ENCODE measurements at places on chromosomes 13 and 19.

DNA sequence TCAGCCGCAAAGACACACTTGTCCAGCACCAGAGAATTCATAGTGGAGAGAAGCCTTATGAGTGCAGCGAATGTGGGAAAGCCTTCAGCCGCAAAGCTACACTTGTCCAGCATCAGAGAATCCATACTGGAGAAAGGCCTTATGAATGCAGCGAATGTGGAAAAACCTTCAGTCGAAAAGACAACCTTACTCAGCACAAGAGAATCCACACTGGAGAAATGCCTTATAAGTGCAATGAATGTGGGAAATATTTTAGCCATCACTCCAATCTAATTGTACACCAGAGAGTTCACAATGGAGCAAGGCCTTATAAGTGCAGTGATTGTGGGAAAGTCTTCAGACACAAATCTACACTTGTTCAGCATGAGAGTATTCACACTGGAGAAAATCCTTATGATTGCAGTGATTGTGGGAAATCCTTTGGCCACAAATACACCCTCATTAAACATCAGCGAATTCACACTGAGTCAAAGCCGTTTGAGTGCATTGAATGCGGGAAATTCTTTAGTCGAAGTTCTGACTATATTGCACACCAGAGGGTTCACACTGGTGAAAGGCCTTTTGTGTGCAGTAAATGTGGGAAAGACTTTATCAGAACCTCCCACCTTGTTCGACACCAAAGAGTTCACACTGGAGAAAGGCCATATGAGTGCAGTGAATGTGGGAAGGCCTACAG lies 6.8 kb downstream of the ZNF134 start:
- no peak for DNase-seq

GRCh38 chr13:48579165-48579918 lies 46.5 kb upstream of the RCBTB2 start:
- no peak for DNase-seq

- no peak for DNase-seq
These were observed 112.4 kb downstream of the ZNF429 start for GRCh38 chr19:21617740-21618339.

DNA sequence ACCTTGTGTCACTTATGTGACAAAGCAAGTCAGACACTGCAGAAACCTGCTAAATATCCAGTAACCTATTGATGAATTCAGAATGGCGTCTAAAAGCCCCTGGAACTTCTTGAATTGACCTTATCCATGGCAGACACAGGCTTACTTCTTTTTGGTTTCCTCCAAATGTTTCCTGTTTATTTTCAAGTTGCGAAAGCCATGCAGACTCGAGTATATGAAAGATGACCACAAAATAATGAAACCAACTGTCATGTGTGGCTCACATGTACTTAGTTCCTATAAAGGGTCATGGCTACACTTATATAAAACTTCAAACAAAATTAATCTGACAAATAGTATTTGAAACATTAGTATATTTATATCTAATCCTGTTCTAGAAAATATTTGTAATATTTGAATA lies 113.1 kb upstream of the FNDC3A start:
- no peak for DNase-seq

DNA sequence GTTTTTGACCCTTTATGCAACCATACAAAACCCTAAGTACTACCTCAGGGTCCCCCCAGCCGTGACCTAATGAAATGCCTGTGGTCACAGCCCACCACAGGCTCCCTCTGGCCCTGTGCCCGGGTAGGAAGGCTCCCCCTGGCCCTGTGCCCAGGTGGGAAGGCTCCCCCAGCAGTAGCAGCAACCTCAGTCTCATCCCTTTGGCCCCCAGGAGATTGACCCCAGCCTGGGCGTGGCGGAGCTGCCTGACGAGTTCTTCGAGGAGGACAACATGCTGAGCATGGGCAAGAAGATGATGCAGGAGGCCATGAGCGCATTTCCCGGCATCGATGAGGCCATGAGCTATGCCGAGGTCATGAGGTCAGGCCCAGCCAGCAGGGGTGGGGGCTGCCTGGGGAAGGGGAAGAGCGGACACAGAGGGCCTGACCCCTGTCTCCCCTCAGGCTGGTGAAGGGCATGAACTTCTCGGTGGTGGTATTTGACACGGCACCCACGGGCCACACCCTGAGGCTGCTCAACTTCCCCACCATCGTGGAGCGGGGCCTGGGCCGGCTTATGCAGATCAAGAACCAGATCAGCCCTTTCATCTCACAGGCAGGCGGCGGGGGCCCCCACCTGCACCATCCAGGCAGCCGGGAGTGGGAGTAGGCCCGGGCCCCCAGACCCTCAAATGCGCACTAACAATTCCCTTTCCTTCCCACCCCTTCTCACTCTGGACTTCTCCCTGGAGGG lies 6.3 kb upstream of the BEST2 start:
- peak; percentile 16 for DNase-seq

DNA sequence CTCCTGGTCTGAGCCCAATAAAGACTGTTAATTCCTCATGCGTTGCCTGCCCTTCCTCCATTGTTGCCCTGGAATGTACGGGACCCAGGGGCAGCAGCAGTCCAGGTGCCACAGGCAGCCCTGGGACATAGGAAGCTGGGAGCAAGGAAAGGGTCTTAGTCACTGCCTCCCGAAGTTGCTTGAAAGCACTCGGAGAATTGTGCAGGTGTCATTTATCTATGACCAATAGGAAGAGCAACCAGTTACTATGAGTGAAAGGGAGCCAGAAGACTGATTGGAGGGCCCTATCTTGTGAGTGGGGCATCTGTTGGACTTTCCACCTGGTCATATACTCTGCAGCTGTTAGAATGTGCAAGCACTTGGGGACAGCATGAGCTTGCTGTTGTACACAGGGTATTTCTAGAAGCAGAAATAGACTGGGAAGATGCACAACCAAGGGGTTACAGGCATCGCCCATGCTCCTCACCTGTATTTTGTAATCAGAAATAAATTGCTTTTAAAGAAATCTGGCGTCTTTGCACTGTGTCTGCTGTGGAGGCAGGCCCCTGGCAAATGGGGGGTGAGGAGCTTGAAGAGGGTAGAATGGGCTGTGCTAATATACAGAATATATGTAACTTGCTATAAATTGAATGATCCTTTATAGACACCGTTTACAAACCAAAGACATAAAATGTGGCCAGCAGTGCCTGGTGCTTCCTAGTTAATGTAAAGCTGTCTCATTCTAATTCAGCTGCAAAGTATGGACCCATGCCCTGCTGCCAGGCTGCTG lies 4.2 kb upstream of the RPS11 start:
- DNase-seq, result no peak

DNA sequence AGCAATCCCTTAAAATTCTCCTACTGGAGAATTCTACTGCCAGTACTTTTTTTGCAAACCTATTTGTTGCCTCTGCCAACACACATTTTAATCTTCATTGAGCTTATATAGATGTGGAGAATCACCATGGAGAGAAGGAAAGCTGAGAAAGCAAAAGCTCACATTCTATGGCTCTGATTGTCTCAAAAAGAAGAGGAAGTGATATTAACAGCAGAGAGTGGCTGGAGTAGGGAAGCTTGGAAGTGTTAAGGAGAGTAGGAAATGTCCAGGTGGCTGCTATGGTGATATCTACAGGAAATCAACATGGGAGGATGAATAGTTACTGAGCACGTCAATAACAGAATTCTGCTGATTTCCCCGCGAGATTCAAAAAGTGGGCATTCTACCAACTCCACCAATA lies 78.8 kb upstream of the TDRD3 start:
- DNase-seq, result no peak

- DNase-seq, result no peak
These were observed 254.8 kb downstream of the TEX29 start for GRCh38 chr13:111575276-111575675.

DNA sequence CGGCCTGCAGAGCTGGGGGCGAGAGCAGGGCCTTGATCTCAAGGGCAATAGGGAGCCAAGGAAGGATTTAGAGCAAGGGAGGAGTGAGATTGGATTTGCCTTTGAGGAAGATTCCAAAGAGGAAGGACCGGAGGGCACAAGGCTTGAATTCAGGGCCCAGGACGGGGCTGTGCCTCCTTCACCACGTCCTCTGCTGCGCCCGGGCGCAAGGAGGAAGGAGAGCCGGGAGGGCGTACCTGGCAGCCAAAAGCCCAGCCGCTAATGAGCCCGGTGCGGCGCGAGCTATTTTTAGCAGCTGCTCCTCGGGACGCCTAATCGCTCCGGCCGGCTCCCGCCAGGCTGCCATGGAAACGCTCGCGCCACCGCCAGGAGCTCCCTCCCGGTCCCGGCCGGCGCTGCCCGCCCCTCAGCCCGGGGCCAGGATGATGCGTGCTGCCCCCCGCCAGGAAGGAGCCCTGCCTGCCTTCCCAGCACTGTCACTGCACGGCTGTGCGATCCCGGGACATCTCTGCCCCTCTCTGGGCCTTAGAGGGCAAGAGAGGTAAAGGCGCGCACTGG lies 31.3 kb downstream of the TINCR start:
- peak; percentile 60 for DNase-seq

- no peak for DNase-seq
These were observed 10.2 kb upstream of the CBLC start for GRCh38 chr19:44767295-44768180.

DNA sequence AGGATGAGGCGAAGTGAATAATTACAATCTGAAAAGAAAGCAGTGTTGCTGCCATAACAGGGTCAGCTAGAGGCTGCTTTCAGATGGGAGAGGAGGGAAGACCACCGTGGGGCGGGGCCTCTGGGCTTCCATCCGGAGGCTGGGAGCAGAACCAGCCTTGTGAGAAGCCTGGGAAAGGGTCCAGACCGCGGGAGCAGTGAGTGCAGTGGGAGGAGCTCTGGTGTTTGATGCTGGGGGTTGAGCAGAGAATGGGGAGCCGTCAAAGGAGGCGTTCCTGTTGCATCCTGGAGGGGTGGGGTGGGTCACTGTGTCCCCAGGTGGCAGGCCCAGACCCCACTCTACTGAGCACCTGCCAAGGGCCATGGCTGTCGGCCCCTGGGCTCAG lies 18.1 kb downstream of the NKPD1 start:
- DNase-seq, result peak; percentile 17

GRCh38 chr13:66518068-66518467 lies 712.1 kb downstream of the PCDH9 start:
- DNase-seq, result no peak

GRCh38 chr13:70203661-70204229 lies 95.5 kb upstream of the KLHL1 start:
- no peak for DNase-seq

DNA sequence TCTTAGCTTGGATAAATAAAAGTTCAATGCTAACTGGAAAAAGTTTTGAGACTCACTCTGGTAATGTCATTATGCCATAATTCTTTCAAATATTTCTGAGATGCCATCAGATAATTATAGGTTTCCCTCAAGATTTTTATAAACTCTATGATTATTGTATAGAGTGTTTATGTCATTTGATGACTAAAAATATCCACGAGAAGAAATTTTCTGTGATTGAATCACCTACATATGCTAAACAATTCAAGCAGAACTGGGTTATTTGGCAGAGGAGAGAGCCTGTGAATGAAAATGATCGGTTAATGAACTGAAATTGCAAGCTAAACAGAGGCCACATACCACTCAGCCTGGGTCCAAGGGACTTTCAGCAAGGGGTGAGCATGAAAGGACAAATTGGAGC lies 92.6 kb upstream of the TSC22D1 start:
- peak; percentile 82 for DNase-seq

DNA sequence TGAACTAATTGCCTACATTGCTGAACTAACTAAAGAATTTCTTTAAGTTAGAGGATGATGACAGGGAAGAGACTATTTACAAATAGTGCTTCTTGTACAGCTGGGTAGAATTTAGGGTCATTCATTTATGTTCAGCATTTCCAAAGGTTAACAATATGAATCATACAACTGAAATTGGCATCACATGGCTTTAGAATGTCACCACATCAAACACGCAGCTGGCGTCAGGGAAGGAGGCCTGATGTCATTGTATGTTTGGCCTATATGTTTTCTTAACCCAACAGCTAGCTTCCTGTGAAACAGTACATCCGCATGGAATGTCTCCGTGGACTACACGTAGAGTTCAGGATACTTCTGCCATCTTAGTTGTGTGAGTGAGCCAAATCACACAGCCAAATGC lies 99.0 kb upstream of the TNFSF11 start:
- peak; percentile 26 for DNase-seq

- DNase-seq, result peak; percentile 46
These were observed 63.5 kb downstream of the TSHZ3 start for GRCh38 chr19:31285744-31286143.

DNA sequence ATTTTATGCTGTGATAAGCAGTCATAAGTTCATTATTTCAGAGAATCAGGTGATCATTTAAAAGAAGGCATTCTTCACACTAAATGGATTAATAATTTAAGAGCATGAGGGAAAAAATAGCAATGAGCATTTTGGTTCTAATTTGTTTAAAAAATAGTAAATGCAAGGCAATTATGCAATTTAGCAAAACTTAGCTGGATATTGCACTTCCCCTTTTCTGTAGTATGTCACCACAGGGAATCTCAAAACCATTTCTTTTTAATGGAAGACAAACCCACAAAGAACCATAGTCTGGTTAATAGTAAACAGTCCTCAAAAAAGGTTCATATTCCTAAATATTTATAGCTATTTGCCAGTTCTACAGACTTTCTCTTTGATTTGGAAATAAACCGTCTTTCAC lies 30.2 kb downstream of the COG6 start:
- no peak for DNase-seq

- peak; percentile 98 for DNase-seq
These were observed 8.6 kb downstream of the C19orf81 start for GRCh38 chr19:50657712-50658440.

GRCh38 chr19:1379961-1380489 lies 3.7 kb upstream of the NDUFS7 start:
- no peak for DNase-seq

- DNase-seq, result peak; percentile 67
These were observed 6.9 kb downstream of the PEAK3 start for GRCh38 chr19:2274931-2275535.

GRCh38 chr13:90184355-90184754 lies 1163.1 kb upstream of the MIR17HG start:
- no peak for DNase-seq

DNA sequence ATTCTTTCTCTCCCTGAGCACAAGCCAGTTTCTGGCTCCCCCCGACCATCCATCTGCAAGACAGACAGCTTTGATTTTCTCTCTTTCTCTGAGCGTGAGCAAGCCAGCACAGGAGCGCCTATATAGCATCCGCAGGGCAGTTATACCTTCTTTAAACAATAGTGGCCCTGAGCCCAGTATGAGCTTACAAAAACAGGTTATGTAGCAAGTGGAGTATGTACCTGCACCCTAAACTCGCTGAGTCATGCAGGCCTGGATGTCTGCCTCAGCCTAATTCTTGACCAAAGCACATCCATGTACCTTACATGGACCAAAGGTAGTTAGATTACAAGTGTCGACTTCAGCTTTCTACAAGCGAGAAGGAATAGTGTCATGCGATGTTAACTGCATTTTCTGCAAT lies 61.7 kb downstream of the RAP2A start:
- no peak for DNase-seq

- no peak for DNase-seq
These were observed 12.0 kb upstream of the CEACAM21 start for GRCh38 chr19:41563854-41564514.

- no peak for DNase-seq
These were observed 15.1 kb upstream of the FFAR2 start for GRCh38 chr19:35432911-35433310.

GRCh38 chr19:58009666-58010301 lies 7.2 kb upstream of the ZNF606 start:
- peak; percentile 76 for DNase-seq

- DNase-seq, result no peak
These were observed 28.5 kb downstream of the MEIS3 start for GRCh38 chr19:47390533-47391488.

- no peak for DNase-seq
These were observed 7.5 kb downstream of the COG3 start for GRCh38 chr13:45472171-45472705.

GRCh38 chr19:49677901-49678674 lies 1.0 kb downstream of the PRMT1 start:
- DNase-seq, result peak; percentile 72

All from fibroblast of upper back skin (primary cell).